ENCODE measurements at places on chromosomes 7 and 10. TPM values are rescaled to one million over a fixed set of nuclear protein-coding genes. Genes with fewer than 3 reads are reported as not detected.

ACBD7 gene
- 2.2 TPM for polyA plus RNA-seq

DNA sequence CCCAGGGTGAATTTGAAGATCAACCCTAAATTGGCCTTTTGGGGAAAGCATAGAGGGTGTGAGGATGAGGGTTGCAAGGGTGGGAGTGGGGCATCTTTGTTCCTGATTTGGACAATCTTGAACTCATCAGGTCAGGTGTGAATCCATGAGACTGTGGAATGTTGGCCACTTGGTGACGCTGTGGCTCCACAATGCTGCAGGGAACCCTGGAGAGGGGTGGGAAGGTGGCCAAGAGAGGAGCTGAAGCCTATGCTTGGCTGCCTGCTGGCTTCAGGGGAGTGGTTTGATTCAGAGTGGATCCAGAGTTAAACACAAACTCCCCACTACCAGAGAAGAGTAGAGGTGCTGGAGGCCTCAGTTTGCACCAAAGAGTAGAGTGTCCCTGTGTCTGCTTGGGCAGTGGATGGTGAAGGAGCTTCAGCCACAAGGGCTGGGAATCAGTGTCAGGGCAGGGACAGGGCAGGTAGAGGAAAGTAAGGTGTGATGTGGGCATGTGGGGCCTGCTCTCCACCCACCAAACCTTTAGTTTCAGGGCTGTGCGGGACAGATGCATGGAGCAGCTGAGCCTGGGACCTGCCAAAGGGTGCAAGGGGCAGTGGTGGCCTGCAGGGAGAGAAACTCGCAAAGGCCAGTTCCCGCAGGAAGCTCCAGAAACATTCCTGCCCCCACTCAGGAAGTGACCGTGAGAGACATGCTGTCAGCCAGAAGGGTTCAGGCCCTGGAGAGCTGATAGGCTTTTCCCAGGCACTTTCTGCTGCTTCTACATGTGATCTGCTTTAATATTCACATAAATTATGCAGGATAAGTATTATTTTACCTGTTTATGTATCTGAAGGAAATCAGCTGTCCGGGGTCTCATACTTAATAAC lies 81.0 kb upstream of the PRSS58 start:
- peak; percentile 13 for DNase-seq

DNA sequence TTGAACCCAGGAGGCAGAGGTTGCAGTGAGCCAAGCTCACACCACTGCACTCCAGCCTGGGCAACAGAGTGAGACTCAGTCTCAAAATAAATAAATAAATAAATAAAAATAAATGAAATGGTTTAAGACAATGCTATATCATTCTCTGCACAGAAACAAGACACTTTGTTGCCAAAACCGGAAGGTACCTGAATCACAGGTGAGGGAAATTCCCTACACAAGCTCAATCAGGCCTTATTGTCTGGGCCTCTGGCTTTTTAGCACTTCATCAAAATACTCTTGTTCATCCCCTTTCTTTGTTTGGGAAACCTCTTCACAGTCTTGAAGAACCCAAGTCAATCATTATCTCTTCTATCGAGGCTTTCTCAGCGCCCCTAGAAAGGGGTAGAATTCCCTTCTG lies 166.1 kb upstream of the NPSR1 start:
- no peak for DNase-seq

- DNase-seq, result no peak
These were observed 199.8 kb downstream of the MAD1L1 start for GRCh38 chr7:2032876-2033407.

- DNase-seq, result no peak
These were observed 10.8 kb downstream of the INSIG1 start for GRCh38 chr7:155308330-155309020.

DNA sequence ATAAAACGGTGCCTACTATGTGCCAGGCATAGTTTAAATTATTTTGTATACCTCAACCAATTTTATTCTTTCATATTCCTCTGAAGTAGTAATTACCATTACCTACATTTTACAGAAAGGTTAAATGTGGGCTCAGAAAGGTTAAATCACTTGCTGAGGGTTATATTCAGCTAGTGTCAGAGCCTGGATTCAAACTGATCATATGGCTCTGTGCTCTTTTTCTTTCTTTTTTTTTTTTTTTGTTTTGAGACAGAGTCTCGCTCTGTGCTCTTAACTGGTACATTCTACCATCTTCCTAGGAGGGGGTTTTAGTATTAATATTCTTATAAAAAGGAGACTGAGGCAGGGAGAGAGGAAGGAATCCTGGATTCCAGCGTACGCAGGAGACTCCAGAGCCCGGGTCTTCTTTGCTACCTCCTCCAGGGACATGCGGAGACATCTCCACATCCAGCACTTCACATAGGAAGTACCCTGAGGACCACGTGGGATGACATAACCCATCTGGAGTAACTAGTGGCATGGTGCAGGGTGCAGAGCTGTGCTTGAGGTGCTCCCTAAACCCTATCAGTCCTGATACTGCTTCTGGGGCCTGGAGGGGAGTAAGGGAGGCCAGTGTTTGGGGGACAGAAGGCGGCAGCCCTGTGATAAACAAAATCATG lies 29.6 kb upstream of the ATXN7L1 start:
- no peak for DNase-seq

DNA sequence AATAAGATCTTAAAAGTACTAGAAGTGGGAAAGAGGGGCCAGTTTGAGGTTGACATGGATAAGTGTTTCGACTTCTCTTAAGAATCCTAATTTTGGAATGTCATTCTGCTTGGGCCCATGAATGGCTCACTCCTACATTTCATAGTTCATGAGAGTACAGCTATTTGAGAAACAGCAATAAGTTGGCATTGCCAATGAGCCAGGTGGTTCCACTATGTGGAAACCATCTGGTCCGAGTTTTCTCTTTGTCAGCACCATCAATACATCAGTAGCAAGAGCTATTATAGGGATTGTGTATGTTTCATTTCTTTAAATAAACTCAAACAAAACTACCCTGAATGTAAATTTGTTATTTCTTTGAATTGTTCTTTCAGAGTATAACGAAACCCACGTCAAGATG lies 78.1 kb upstream of the NEBL start:
- no peak for DNase-seq

SOSTDC1 gene
- polyA plus RNA-seq, result 11.0 TPM

C7orf33 gene
- polyA plus RNA-seq, result not detected

SLC13A1 gene
- polyA plus RNA-seq, result 1.7 TPM

GRCh38 chr7:139720705-139721231 lies 57.0 kb downstream of the HIPK2 start:
- DNase-seq, result peak; percentile 57

LIPM gene
- polyA plus RNA-seq, result 0.04 TPM

DNA sequence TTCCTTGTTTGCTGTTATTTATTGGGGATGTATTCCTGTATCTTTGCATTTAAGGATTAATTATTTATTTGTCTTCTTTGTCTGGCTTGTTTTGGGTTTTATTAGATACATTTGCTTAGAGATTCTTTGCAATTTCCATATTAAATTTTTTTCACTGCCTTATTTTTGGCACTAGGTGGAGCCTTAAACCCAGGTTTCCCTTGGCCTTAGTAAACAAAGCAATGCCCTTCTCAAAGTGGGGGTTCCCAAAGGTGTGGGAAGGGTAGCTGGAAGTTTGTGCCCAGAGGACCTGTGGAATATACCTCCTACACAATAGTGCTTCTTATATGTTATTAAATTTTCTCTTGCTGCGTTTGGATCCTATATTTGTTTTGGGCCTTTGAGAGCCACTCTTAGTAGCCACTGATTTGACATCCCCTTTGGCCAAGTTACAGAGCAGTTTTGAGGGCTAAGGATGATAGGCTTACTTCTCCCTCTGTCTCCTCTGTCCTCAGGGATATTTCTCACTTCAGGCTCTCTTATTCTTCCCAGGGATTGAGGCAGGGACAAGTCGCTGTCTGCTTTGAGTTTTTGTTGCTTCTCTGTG lies 162.3 kb downstream of the ITGB1 start:
- peak; percentile 7 for DNase-seq

SPDYE9 gene
- 0.37 TPM for polyA plus RNA-seq

KLF14 gene
- 0.18 TPM for polyA plus RNA-seq

DNA sequence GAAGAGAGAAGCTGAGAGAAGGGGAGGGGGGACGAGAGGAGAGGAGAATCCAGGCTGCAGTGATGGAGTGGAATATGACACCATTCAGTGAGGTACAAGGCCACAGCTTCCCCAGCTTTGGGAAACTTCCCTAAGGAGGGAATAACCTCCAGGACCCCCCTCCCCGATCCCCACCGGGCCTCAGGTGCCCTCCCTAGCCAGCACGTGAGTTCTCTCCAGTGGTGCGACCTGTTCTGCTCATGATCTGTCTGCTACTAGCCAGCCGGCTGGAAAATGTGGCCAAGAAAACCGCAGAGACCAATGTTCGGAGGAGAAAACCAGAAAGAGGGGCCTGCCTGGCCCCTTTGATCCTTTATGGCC lies 39.9 kb upstream of the AGK start:
- DNase-seq, result no peak

All from large intestine (tissue), 12 donors.